ENCODE measurements at places on chromosomes 3 and 15.
A peak's percentile ranks its signal among the peaks of the same experiment; 100 is the strongest.

DNA sequence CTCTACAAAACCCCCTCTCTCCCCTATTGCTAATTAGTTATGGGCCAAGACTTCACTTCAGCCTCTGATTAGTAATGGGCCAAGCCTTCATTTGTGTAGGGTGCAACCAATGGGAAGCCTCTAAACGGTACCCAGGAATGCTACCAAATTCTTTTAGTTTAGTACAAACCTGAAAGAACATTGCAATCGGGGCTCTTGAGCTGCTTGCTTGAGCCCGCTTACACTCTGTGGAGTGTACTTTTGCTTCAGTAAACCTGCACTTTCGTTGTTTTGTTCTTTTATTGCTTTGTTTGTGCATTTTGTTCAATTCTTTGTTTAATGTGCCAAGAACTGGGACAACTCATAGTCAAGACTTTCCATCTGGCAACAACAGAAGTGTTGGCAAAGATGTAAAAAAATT lies 26.2 kb downstream of the DNAAF4 start:
- no peak for DNase-seq

- no peak for DNase-seq
Measured at GRCh38 chr3:161038725-161039124, 66.4 kb downstream of the B3GALNT1 start.

- no peak for DNase-seq
Measured at GRCh38 chr3:18047052-18047451, 304.6 kb upstream of the TBC1D5 start.

GRCh38 chr3:57234613-57235575 lies 7.4 kb downstream of the APPL1 start:
- no peak for DNase-seq

GRCh38 chr3:125386811-125387210 lies 11.7 kb upstream of the ZNF148 start:
- no peak for DNase-seq

GRCh38 chr3:126394179-126394976 lies at the start of gene CFAP100:
Gene CFAP100 (plus strand): TSS chr3:126394909. CDS start chr3:126396001, 1,092 bp downstream.
- peak; percentile 24 for DNase-seq

GRCh38 chr3:170730071-170730812 lies 139.8 kb downstream of the RPL22L1 start:
- no peak for DNase-seq

GRCh38 chr3:117735481-117736101 lies 1026.0 kb downstream of the TUSC7 start:
- DNase-seq, result no peak

DNA sequence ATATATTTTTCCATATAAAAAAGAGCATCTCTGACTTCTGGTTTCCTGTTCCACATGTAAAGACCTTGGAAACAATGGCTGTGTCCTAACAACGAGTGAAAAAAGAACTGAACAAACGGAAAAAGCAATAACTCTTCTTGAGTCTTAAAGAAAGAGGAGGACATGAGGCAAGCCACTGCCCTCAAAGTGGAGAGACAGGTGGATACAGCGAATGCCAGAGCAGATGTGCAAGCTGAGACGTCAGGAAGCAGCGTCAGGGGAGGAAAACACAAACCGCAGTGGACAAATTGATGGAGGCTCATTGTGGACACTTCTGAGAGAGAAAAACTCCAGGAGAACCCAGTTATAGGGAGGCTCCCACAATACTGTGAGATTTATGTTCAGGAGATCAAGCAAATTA lies 208.0 kb upstream of the MME start:
- no peak for DNase-seq

DNA sequence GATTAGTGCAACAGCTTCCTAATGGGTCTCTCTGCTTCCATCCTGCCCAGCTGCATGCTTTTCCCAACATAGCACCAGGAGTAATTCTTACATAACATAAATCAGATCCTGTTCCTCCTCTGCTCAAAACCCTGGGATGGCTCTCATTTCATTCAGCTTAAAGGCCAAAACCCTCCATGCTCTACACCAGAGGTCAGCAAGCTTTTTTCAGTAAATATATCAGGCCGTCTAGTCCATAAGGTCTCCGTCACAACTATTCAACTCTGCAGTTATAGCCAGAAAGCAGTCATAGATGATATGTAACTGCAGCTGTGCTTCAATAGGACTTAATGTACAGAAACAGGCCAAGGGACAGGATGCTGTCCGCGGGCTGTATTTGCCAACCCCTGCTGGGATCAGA lies 202.8 kb upstream of the UBE2E2 start:
- no peak for DNase-seq

DNA sequence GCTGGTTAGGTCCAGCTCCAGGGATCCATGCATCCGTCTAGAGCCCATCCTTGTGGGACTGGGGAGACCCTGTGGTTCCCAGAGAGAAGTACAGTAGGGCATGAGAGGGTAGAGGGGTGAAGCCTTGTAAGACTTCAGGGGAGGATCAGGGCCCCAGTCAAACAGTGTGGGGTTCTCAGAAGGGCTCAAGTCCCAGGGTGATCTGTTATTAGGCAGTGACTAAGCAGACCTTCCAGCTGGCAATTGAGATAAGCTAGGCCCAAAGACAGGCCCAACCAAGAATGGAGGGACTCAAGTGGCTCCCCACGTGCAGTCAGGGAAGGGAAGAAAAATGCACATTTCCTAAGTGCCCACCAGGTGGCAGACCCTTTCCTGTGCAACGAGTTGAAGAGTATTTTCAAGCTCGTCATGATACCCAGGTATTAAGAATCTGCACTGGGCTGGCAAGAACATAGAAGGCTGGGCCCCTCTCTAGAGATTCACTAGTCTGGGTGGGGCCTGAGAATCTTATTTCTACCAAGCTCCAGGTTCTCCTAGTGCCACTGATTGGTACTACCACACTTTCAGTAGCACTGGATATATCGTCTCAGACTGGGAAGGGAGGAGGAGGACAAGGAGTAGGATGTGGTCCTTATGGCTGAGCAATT lies 240.8 kb downstream of the NR1D2 start:
- DNase-seq, result no peak

DNA sequence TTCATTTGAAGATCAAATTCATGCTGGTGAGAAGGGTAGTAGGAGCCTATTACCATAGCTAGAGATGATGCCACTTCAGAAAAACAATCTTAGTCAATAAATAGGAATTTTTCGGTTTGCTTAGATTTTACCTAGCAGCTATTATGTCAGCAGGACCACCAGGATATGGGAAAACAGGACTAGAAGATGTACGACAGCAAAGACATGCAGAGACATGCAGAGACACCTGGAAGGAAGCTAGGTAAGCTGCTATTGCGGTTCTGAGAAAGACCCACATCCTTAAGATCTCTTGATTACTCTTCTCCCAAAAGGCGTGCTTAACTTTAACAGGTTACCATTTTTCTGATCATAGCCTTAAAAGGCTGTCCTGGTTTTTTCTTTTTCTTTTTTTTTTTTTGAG lies 64.8 kb upstream of the THSD4 start:
- no peak for DNase-seq

- no peak for DNase-seq
Measured at GRCh38 chr3:13282358-13282985, 137.7 kb downstream of the NUP210 start.

GRCh38 chr15:49901996-49902684 lies 216.9 kb downstream of the ATP8B4 start:
- DNase-seq, result no peak

DNA sequence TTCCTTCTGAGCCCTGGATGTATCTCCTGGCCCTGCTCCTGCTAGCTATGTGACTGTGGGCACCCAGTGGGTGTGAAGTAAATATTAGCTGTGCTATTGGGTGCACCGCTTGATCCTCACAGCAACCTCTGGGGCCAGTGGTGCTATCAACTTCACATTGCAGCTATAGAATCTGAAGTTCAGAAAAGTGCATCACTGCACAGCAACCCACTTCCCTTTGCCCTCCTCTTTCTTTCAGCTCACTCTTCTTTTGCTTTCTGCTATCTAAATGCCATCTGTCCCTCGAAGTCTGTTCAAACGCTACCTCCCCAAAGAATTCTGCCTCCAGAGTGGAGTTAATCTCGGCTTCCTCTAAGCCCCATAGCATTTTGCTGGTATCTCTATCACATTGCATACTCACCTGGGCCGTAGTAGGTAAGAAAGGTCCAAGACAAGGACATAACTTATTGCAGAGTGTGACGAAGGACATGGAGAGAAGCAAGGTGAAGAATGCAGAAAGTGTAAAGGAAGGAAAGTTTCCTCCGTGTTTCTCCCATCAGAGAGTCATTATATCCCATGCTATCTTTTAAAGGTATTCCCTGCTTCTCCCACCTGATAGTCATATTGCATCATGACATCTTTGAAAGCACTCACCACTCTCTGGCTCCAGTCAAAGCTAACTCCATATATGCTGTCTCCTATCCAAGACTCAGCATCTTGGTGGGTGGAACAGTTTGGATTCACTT lies 57.1 kb upstream of the BCL6 start:
- DNase-seq, result no peak

DNA sequence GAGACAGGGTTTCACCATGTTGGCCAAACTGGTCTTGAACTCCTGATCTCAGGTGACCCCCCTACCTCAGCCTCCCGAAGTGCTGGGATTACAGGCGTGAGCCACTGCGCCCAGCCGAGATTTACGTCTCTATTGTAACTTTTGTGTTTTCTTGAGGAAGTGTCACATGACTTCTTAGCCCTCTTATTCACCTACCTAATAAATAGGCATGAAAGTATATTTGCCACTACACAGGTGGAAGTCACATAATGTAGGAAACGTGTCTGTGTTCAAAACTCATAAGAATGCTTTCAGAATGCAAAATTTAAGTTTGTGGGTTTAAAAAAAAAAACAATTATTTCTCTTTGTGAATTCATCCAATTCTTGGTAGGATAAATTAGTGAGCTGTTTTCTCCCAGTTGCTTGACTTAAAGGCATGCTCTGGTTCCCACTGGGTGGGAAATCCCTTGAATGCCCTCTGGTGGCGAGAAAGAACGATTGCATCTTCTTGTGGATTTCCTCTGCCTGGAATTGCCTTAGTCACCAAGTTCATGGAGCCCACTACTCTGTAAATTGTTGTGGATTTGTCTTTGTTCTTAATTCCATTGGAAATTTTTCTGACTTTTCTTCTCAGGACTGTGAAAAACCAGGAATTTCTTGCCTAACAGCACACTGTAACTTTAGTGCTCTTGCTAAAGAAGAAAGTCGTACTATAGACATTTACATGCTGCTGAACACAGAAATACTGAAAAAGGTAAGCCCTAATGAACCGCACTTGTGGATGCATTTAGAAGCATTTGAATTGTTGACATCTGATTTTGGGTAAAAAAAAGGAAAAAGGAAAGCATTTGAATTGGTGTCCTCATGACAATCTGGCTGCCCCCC lies 82.2 kb upstream of the CTDSPL start:
- no peak for DNase-seq

All from substantia nigra (tissue), 51 donors.